ENCODE measurements at places on chromosomes 16 and 17. TPM values are rescaled to one million over a fixed set of nuclear protein-coding genes. Genes with fewer than 3 reads are reported as not detected.

KRTAP4-5 gene
- not detected for total RNA-seq

ALDOC gene
- 20.1 TPM for total RNA-seq

- H3K4me1 ChIP-seq, result no peaks in the 10 kb centered on the region
- H3K4me3 ChIP-seq, result no peak overlapping the region
- no peaks in the 10 kb centered on the region for H3K27me3 ChIP-seq
- no peak for DNase-seq
- no peak overlapping the region for H3K27ac ChIP-seq
Observed at GRCh38 chr17:59680314-59680713, 26.9 kb downstream of the PTRH2 start.

DNA sequence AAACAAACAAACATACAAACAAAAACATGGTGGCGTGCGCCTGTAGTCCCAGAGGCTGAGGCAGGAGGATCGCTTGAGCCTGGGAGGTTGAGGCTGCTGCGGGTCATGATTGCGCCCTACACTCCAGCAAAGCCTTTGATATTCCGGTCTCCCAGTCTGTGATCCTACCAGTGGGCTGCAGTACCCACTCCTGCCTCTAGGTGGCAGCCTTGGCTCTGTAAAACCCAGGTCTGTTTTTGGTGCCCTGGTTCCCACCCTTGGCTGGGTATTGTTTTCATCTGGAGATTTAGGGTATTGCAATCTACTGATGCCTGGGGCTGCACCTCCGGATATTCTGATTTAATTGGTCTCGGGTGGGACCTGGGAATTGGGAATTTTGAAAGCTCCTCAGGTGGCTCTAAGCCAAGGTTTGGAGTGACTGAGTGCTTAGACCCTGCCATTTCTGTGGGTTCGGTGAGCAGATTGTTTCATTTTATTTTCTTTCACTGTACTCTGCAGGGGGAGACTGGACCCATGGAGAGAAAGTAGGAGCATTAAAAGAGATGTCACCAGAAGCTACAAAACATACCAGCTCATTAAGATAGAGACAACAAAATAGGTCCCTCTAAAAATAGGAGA, 40.5 kb downstream of the MYH3 start:
- H3K4me1 ChIP-seq, result peaks cover 9% of the 10 kb centered on the region
- no peaks in the 10 kb centered on the region for H3K27me3 ChIP-seq
- no peak overlapping the region for H3K27ac ChIP-seq
- DNase-seq, result no peak
- no peaks in the 10 kb centered on the region for H3K36me3 ChIP-seq
- H3K4me3 ChIP-seq, result no peak overlapping the region

DNA sequence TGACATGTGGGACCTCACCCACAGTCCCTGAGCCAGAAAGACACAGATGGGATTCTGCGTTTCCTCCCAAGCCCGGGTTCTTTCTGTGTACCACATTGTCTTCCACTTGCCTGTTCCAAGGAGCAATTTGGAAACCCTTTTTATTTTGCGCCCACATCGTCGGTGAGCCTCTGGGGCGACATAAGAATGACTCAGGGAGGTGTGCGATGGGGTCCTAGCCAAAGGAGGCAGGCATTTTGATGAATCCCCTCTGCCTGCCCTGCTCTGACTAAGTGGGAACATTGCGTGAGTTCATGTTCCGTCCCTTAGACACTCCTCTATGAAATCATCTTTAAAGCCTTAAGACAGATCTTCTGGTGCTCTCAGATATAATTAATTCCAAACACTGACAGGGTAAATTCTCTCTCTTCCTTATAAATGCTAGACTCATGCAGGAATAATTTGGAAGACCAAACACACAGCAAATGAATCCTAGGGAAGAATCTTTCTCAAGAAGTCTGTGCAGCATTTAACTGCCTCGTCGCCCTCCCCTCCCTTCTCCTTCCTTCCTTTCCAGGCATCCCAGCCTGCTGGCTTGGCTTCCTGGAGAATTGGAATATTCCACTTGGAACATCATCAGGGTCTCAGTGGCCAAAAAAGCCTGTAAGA, 52.7 kb upstream of the FOXF1 start:
- no peaks in the 10 kb centered on the region for H3K27me3 ChIP-seq
- no peak overlapping the region for H3K4me3 ChIP-seq
- peak overlapping the region; percentile 54 for H3K27ac ChIP-seq
- no peaks in the 10 kb centered on the region for H3K4me1 ChIP-seq
- DNase-seq, result no peak

DNA sequence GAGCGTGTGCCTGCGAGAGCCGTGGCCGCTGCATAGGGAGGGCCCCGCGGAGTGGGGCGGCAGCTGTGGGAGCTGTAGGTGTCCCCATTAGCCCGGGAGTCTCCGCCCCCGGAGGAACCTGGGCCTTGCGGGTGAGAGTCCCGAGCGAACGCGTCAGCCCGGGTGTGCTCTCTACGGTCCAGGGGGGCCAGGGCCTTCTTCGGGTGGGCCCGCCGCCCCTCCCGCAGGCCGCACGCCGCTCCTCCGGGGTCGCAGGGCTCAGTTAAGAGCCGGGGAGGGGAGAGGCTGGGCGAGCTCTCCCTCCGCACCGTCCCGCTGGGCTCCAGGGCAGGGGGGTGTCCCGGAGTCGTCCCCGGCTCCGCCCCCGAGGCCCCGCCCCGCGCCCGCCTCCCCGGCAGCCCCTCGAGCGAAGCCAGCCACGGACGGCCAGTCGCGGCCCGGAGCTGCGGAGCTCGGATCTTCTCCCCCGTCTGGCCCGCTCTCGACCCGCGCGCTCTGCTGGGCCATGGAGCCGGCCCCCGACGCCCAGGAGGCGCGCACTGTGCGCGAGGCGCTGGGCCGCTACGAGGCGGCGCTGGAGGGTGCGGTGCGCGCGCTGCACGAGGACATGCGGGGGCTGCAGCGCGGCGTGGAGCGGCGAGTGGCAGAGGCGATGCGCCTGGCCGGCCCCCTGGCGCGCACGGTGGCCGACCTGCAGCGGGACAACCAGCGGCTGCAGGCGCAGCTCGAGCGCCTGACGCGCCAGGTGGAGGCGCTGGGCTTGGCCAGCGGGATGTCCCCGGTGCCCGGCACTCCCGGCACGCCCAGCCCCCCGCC, at the start of gene SMTNL2:
SMTNL2 (plus strand) TSS at position 429 of the 816 bp plus-strand sequence; CDS start at position 506, 77 bp downstream.
- peak within 1 kb of the TSS; percentile 60 for H3K27ac ChIP-seq
- H3K36me3 ChIP-seq, result no peaks in the 10 kb centered on the region
- peak within 1 kb of the TSS; percentile 69 for H3K4me3 ChIP-seq
- H3K27me3 ChIP-seq, result no peaks in the 10 kb centered on the region
- DNase-seq, result no peak

DNA sequence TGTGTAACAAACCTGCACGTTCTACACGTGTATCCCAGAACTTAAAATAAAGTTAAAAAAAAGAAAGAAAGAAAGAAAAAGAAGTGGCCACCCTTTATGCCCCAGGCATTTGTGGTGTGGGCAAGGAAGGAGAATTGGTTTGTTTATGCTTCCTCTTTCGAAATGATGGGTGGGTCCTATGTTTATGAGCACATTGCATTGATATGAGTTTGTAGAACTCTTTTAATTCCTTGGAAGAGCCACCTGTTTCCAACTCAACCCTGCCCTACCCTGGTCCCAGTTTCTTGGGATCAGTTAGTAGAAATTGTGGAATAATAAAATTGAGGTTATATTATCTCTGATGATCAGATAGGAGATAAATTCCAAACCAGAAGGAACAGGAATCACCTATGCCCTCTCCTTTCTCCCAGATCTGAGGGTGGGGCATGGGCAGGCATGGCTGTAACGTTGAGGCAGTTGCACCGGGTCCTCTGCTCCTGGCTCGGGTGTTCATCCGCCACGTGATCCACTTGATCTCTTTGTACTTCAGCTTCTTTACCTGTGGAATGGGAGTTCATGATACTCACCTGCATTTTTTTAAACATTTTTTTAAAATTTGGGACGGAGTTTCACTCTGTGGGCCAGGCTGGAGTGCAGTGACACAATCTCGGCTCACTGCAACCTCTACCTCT, 15.9 kb downstream of the CHAD start:
- no peaks in the 10 kb centered on the region for H3K27me3 ChIP-seq
- H3K36me3 ChIP-seq, result no peaks in the 10 kb centered on the region
- DNase-seq, result no peak
- peaks cover 38% of the 10 kb centered on the region for H3K4me1 ChIP-seq
- no peak overlapping the region for H3K4me3 ChIP-seq
- no peak overlapping the region for H3K27ac ChIP-seq

CCL16 gene
- total RNA-seq, result not detected

All from vagina (tissue), 2 donors.